ENCODE measurements at places on chromosomes 7 and 10.

GRCh38 chr10:57983281-57983791, 284.4 kb downstream of the IPMK start:
- DNase-seq: no peak

DNA sequence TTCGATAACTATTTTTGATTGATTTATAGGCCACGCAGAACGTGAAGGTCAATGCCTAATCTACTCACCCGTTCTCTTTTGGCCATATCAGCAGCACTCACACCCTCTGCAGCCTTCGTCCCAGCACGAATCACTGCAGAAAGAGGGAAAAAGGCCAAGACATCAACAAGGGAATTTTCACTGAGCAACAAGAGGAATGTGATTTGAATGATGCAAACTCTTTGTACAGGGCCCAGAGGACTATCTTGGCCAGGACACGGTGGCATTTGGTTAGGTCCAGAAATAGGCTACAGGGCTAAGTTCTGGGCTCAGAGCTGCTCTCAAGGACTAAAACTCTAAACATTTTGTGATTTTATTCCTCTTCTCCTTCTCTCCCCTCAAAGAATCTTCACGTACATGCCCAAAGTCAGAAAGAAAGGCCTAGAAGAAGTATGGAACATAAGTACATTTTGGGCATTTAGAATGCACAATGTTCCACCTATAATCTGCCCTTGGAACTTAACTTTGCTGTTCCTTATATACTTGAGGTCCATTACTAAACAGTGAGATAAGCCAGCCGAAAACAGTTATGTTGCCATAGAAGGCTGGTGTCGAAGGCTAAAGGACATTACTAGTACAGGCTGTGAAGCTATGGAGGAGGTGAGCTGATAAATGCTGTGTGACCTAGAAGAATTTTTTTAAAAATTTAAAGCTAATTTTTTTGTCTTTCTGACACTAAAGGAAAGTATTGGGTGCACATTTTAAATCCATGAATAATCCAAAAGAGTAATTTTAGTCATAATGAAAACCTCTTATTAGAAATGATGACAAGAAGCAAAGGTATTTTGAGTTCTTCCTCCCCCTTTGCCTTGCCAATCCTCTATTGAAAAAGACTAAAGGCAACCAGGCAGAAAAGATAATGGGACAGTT, 20.0 kb downstream of the RBM28 start:
- no peak for DNase-seq

DNA sequence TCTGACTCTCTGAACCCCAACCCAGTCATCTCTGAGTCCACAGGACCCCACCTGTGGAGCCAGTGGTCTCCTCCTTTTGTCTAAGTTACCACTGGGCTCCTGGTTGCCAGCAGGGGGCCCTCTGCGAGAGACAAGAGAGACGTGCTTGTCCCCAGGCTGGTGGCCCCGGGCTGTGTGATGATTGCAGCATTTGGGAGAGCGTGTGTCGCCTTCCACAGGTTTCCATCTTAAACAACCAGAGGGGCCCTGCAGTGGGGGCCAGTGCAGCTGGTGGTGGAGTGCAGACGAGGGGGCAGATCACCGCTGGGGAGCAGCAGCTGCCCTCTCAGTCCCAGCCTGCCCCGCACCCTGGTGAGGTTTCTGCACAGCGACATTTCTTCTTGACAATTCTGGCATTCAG, 122.4 kb upstream of the PPP2R2D start:
- no peak for DNase-seq

GRCh38 chr10:78404296-78404695, 370.6 kb downstream of the RPS24 start:
- DNase-seq: no peak

DNA sequence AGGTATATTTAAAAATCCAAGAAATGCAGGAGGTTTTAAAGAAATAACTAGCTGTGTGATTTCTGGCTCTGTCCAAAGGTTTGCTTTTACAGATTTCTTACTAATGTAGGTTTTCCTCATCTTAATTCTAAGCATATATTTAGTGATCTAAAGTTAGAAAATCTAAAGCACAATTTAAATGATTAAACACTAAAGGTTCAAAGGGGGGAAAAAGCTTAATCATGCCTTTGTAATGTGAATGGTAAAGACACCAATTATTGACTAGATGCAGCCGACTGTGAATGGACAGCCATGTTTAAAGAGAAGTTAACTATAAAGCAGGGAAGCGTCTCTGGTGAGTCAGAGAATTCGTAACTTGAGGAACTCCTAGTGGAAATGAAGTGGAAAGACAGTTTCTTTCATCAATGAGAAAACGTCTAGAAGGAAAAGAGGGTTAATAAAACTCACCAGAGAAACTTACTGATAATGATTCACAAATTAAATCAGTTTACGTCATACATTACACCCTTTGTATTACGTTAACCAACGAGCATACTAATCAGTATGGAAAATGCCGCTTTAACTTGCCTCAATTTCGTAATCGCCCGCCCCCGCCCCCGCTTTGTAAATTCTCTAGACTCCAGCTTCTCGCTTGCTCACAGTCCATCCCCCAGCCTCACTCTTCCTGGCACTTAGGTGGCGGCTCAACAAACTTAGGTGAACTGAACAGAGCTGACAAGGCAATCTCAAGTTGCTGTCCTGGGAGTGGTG, 1.1 kb upstream of the HBP1 start:
- DNase-seq: peak; percentile 72

- DNase-seq: no peak
Measured at GRCh38 chr10:45480294-45480693, 106.3 kb downstream of the ALOX5 start.

- DNase-seq: peak; percentile 44
Measured at GRCh38 chr7:100895956-100896731, 456 bp upstream of the ACHE start.

DNA sequence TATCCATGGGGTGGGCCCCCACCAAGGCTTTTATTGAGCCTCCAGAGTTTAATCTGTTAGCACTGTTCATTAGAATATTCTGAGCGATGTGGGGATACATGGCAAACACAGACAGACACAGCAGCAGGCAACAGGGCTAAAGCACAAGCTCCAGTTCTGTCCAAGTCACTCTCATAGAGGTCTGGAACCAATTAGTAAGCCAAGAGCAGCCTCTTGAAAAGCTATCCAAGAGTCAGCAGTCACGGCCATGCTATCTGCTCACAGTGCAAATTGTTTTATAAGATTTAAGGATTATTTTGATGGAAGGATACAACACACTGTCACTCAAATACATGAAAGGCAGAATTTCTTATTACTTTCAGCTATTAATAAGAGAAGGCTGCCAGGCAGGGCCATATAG, 86.4 kb upstream of the DGKB start:
- DNase-seq: no peak

GRCh38 chr10:3584926-3585784, 199.9 kb downstream of the KLF6 start:
- no peak for DNase-seq

- DNase-seq: peak; percentile 78
Measured at GRCh38 chr7:99312316-99313203, 13.1 kb upstream of the ARPC1A start.

- DNase-seq: peak; percentile 36
Measured at GRCh38 chr7:135512135-135512887, 2.4 kb upstream of the CNOT4 start.

- no peak for DNase-seq
Measured at GRCh38 chr7:92115821-92116220, 18.5 kb downstream of the CYP51A1 start.

DNA sequence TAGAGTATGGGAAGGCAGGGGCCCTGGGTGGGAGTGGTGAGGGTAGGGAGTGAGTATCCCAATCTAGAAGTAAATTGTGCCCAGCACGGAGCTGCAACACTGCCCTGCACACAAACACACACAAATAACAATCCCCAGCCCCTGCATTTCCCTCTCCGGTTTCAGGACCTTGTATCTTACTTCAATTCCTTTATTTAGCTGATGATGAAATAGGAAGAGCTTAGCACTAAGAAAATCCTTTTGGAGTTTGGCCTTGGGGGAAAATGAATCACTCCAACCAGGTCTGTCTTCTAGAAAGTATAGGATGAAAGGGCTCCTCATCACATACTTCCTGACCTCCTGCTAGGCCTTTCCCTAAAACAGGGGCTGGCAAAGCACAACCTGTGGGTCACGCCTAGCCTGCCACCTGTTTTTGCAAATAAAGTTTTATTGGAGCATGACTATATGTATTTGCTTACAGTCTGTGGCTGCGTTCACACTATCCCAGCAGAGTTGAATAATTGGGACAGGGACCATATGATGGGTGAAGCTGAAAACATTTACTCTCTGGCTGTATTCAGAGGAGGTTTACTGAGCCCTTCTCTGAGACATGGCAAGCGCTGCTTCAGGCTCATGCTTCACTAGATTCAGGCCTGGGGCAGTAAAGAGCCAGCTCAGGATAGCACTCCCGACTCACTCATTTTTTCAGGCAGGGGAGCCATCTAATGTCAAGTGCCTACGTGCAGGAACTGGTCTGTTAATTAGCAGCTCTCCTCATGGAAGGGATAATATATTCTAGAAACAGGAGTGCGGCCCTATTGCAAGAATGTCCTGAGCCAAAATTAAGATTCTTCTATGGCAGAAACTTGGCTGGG, 111.0 kb downstream of the EGFR start:
- no peak for DNase-seq

GRCh38 chr10:15331461-15331860, 39.6 kb downstream of the FAM171A1 start:
- no peak for DNase-seq

GRCh38 chr10:114779803-114780576, 41.6 kb upstream of the FHIP2A start:
- no peak for DNase-seq

- DNase-seq: no peak
Measured at GRCh38 chr7:130951303-130951975, 217.4 kb upstream of the KLF14 start.

GRCh38 chr10:127456122-127456521, 93.0 kb upstream of the NPS start:
- no peak for DNase-seq

- no peak for DNase-seq
Measured at GRCh38 chr7:121026159-121026558, 37.6 kb downstream of the CPED1 start.

GRCh38 chr7:122199171-122199570, 55.1 kb upstream of the AASS start:
- no peak for DNase-seq

GRCh38 chr7:108254259-108254658, 124.1 kb upstream of the LAMB4 start:
- DNase-seq: no peak

DNA sequence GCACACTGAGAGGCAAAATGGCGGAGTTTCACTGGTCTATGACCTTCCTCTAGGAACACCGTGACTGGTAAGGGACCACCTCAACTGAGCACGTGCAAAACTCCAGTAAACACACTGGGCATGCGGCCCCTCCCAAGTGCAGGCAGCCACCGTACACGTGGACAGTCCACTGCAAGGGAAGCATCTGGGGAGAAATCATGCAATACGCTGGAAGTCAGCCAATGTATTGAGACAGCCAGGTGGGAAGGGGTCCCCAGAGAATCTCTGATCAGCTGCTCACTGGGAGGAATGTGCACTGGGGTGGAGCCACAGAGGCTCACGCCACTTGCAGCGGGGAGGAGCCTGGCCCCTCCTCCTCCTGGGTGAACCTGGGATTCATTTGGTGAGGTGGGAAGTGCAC, 49.3 kb downstream of the CFAP46 start:
- no peak for DNase-seq

DNA sequence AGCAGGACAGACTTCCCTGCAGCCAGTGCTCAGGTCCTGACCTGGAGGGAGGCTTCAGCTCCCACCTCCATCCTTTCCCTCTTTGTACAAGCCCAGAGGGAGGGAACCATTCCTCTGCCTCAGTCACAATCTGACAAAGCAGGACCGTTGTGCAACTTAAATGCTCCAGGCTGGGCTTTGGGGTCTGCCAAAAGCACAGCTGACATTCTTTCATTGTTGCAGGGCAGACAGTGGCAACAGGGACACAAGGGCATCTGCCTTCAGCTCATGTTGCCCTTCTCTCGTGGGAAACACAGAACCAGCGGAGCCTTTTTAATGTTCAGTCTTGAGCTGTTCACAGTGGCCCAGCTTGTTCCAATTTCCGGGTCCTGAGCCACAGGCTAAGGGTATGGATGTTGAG, 155.7 kb upstream of the TNS3 start:
- DNase-seq: no peak

DNA sequence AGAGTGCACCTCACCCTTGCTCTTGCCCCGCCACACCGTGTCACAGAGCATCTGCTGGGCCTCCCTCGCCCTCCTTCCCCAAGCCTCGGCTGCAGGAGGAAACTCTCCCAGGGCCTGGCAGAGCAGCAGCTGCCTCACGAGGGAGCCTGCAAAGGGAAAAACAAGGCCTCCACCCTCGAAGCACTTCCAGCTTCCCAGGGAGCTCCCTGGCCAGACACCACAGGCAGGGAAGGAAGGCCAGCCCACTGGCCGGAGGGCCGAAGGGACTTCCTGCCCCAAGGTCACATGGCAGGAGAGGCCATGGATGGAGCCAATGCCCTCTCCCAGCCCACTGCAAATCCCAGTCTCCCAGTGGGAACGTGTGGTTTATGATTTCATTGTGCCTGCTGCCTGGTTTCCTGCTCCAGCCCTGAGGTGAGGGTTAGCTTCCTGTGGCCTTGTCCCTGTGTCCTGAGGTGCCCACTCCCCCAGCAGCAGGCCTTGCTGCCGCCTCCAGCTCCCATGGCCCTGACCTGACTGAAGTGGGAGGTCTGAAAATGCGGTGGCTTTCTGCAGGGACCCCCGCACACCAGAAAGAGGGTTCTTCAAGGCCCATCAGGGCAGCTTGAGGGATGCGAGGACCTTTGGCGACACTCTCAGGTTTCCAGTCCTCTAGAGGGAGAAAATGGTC, 100.5 kb upstream of the PPIF start:
- DNase-seq: no peak
